ENCODE measurements at places on chromosomes 6 and 20.

DNA sequence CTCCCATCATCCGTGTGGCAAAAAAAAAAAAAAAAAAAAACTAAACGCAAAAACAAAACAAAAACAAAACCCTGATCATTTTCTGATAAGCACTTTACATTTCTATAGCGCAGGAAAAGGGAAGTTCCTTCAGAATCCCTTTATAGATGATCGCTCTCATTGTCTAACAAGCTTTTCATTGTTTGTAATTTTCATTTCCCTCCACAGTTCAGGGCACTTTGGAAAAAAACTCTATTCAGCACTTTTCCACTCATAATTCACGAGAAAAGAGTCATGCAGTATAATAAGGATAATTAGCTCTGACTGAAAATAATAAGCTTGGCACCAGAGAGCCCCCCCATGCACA lies 89.4 kb upstream of the ATXN1 start:
- DNase-seq = no peak

DNA sequence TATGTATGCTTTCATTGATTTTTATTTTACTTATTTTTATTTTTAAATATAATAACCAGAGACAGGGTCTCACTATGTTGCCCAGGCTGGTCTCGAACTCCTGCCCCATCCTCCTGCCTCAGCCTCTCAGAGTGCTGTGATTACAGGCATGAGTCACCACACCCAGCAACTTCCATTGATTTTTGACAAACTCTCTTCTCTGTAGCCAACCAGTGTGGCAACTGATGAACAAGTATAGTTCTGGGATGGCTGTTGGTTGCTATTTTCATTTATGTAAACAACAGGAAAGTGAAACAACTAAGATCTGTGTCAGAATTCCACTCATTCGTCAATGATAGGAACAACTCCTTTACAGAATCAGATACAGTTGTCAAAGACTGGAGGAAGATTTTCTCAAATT lies 356.7 kb upstream of the JARID2 start:
- no peak for DNase-seq

DNA sequence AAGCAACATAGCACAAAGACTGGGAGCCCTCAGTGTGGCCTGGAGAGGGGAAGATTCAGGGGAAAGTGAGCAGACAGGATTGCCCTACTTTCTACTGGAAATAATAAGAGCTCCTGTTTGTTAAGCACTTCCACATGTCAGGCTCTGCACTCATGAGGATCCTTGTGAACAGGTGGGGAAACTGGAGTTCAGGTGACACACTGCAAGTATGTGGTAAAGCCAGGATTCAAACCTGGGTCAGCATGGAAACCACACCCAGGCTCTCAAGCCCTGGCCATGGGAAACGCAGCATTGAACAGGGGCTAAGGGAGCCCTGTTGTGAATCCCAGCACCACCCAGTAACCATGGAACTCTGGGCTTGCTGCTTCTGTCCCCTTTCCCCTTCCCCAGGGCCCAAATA lies 42.8 kb upstream of the ID1 start:
- DNase-seq = no peak

DNA sequence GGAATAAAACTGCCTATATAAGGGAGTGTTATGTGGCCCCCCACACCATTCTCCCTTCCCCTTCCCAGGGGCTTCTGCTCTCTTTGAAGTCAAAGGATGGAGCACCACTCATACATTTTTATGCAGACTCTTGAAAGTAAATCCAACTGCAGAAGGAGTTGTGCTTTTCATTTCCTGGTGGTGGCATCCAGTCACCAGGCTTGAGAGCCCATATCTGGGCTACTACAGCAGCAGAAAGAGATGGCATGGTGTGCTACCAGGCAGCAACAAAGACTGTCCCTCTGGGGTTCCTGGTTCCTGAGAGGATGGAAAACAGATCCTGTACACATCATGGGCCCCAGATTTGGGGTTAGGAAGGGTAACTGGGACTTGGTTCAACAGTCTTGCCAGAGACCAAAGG lies 226.4 kb downstream of the CLIC5 start:
- DNase-seq = no peak
